K562 (cell line): ENCODE measurements at places on chromosomes 1 and 21.
A peak's percentile ranks its signal among the peaks of the same experiment; 100 is the strongest.

GRCh38 chr1:181356505-181357340 is 126.6 kb upstream of the CACNA1E start:
- DNase-seq: no peak

GRCh38 chr1:17567582-17567981 is 28.1 kb downstream of the ARHGEF10L start:
- DNase-seq: no peak

DNA sequence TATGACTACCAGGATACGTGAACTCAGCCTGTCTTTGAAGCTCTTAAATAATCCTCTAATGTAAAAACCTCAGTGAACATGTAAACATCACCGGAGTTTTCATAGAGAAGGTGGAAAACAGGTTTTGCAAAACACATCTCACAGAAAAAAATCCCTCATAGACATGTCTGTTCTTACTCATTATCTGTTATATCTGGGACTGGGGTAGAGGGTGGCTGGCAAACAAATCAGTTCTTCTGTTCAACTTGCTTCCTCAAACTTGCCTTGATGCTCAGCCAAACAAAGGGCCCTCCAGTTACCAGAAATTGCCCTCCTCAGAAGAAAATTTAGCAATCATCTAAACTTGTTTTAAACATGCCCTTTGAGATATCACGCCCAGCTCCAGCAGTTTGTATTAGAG is 66.1 kb upstream of the CXADR start:
- DNase-seq: no peak

GRCh38 chr1:38786040-38786436 is 73.5 kb downstream of the RRAGC start:
- peak; percentile 73 for DNase-seq

- DNase-seq: no peak
These were observed 38.2 kb downstream of the KCNAB2 start for GRCh38 chr1:6083801-6084446.

GRCh38 chr1:15180945-15181523 is 27.5 kb downstream of the TMEM51 start:
- no peak for DNase-seq

DNA sequence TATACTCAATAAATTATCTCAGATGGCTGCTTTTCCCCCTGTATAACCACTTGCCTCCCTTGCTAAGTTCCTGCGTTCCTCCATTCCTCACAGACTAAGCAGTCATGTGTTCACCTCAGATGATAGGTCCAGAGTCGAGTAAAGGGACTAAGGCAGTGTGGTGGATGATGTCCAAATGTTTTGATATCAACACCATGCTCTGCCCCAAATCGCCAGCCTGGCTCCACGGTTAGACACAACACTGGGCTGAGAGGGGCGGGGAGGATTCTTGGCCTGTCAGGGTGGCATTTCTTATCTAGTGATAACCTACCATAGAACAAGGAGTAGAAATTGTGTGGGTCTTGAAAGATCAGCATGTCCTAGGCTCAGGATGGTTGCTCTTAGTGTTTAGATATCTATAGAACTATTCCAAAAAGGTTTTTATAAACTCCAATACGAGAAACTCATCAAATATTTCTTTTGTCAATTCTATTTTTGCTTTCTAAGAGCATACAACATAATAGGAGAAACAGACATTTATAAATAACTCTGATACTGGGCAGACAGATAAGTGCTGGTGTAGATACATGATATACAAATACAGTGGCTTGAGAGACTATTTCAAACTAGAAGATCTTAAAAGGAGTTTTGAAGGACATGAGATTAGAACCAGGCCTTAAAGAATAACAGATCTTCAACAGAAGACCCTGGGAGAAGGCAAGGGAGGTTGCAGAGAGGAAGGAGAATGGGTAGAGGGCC is 21.5 kb downstream of the GJA5 start:
- DNase-seq: no peak

- DNase-seq: no peak
These were observed 21.0 kb downstream of the CNIH4 start for GRCh38 chr1:224377676-224378006.

GRCh38 chr1:245622332-245623014 is 467.7 kb downstream of the KIF26B start:
- no peak for DNase-seq

DNA sequence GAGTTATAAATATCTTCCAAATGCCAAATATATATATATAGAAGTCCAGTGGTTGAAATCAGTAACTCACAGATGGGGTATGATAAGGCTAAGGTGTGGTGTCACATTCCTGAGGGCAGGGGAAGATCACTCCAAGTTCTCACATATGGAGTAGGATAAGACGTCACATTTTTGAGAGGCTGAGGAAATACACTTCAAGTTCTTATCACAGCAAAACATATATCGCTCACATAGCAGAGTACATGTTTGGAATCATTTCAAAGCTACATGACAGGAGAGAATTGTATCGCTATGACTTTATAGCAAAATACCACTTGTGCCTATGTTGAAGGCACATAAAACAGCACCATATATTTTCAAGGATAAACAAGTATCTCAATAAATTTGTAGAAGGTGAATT is 55.1 kb downstream of the RBM11 start:
- peak; percentile 65 for DNase-seq

DNA sequence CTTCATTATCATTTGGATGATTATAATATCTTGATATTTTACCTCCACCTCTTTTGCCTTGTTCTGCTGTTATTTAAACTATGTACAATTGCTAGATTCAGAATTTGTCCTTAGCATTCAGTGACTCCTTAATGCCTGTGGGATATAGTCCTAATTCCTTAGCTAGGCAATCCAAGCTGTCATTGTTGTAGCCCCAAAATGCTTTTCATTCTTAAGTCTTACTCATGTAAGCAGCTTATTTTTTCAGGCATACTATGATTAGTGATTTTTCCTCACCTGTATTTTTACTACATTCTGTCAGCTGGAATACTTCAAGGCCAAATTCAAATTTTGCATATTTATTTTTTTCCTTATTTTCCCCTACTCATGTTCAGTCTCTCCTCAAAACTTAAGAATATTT is 13.4 kb downstream of the PKN2 start:
- no peak for DNase-seq

DNA sequence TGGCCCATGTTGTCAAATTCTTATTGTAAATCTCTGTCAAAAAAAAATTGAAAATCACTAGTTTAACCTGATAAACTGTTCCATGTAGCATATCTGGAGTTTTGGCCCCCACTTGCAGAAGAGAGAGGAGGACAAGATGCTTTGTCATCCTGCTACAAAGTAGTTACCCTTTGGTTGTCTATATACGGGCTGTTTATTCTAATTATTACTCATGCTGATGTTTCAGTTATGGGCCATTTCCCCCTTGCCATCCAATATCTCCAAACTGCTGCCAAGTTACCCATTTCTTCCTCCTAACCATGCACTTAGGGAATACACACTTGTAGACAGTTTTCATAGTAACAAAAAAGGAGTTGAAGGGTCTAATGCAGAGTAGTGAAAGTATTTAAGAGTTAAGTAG is 22.6 kb downstream of the STX12 start:
- no peak for DNase-seq
